ENCODE measurements at places on chromosomes 1 and 21. TPM values are rescaled to one million over a fixed set of nuclear protein-coding genes. Genes with fewer than 3 reads are reported as not detected.

Gene ZSCAN20
- 3.7 TPM for polyA plus RNA-seq

- peaks cover 14% of the 10 kb centered on the region for H3K4me1 ChIP-seq
- DNase-seq: peak; percentile 62
- no peaks in the 10 kb centered on the region for H3K36me3 ChIP-seq
- peak overlapping the region; percentile 51 for H3K27ac ChIP-seq
- no peak overlapping the region for H3K4me3 ChIP-seq
Measured at GRCh38 chr1:22814176-22815042, 103.8 kb downstream of the EPHB2 start.

Gene HS2ST1
- 11.5 TPM for polyA plus RNA-seq

- no peak for DNase-seq
- H3K4me3 ChIP-seq: no peak overlapping the region
- H3K36me3 ChIP-seq: no peaks in the 10 kb centered on the region
- no peak overlapping the region for H3K27ac ChIP-seq
Measured at GRCh38 chr1:18417316-18418269, 63.1 kb upstream of the KLHDC7A start.

Gene DTL
- polyA plus RNA-seq: 1.5 TPM

DNA sequence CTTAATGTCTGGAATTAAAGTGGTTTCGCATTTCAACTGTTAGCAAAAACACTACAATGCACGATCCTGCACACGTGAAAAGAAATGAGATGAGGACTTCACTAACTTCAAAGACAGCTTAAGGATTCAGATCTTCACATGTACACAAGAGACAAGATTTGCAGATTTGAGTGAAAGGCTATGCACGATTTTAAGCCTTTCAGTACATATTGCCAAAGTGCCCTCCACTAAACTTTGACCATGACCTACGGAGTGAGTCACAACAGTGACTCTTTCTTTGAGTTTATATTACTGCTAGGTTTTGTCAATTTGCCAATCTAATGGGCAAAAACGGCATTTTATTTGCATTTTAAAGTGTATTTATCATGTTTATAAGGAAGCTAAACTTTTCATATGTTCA lies 41.2 kb upstream of the CR1L start:
- DNase-seq: no peak
- H3K27ac ChIP-seq: no peak overlapping the region
- no peaks in the 10 kb centered on the region for H3K36me3 ChIP-seq
- H3K4me3 ChIP-seq: no peak overlapping the region
- no peaks in the 10 kb centered on the region for H3K4me1 ChIP-seq

DNA sequence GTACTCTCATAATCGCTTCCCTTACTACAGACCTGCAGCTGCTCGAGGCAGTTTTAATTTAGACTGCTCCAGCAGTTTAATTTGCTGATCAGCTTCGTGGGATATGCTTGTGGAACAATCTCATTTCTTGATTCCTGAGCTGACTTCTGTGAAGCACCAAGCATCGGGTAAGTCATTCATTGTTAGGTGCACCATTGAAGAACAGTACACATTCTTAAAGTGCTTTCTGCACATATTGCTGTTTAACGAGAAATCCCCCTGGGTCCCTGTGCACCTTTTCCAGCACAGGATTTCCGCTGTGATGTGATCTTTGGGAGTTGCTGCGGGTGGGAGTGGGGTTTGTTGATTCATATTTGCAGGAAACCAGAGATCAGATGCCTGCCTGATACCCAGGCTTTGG lies 9.1 kb downstream of the GALNT2 start:
- no peak for DNase-seq
- H3K36me3 ChIP-seq: no peaks in the 10 kb centered on the region
- no peak overlapping the region for H3K27ac ChIP-seq

DNA sequence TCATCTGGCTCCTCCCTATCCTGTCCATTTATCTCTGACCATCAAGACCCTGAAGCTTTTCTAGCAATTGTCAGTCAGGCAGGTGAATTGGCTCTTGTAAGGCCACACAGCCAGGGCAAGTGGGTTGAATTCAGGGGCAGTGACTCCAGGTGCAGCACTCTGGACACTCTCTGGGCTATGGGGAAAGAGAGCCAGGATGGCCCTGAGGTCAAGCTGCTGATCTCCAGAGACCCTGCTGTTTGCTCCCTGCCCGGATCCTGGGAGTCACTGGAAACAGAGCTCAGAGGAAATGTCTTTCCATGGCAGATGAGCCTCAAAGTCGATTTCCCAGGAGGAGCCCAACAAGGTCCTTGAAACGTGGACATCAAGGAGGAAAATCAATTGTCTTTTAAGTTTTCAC lies 184.4 kb downstream of the C1orf94 start:
- no peak overlapping the region for H3K4me3 ChIP-seq
- H3K27me3 ChIP-seq: no peaks in the 10 kb centered on the region
- no peaks in the 10 kb centered on the region for H3K4me1 ChIP-seq

Gene LEMD1
- 0.90 TPM for polyA plus RNA-seq

Gene NR5A2
- 45.8 TPM for polyA plus RNA-seq

GRCh38 chr1:115006191-115006590 lies 23.4 kb upstream of the TSHB start:
- H3K27me3 ChIP-seq: no peaks in the 10 kb centered on the region
- no peak overlapping the region for H3K27ac ChIP-seq
- no peak for DNase-seq
- H3K36me3 ChIP-seq: no peaks in the 10 kb centered on the region
- no peak overlapping the region for H3K4me3 ChIP-seq
- H3K4me1 ChIP-seq: no peaks in the 10 kb centered on the region

DNA sequence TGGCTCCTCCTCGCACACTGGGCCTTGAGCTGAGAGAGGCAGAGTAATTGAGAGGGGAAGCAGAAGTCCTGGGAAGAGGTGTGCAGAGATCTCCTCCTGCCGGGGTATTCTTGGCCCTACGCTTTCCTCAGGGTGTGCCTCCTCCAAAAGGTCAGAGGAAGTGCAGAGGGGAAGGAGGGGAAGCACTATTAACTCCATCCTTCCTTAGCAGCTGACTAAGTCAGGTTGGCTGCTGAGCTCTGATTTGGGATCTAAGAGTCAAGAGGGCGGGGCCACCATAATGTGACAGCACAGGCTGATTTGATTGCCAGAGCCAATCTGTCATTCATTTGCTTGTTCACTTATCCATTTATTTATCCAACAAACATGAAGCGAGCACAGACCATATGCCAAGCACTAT lies 12.3 kb downstream of the ATP2B4 start:
- no peak overlapping the region for H3K4me3 ChIP-seq
- no peak for DNase-seq
- no peaks in the 10 kb centered on the region for H3K36me3 ChIP-seq
- no peak overlapping the region for H3K27ac ChIP-seq
- no peaks in the 10 kb centered on the region for H3K27me3 ChIP-seq
- peaks cover 20% of the 10 kb centered on the region for H3K4me1 ChIP-seq

Gene TDRD10
- polyA plus RNA-seq: 6.2 TPM

DNA sequence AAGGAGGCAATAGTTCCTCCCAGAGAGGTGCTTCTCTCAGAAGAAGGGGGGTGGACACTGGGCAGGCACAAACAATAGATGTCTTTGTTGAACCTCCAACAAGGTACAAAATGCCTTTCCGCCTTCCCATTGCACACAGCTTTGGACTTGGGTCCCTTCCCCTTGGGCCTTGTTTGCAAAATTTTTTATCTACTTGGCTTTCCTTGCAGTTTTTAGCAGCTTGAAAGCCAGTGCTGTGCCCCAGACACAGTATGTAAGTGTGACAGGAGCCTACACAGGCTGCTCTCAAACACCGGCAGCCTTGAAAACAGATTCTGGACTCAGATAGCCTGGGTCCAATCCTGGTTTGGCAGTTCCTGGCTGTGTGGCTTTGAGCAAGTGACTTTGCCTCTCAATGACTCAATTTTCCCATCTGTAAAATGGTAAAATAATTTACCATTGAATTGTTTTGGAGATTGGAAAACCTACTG lies 43.0 kb downstream of the ELAPOR1 start:
- no peak overlapping the region for H3K27ac ChIP-seq
- no peaks in the 10 kb centered on the region for H3K36me3 ChIP-seq
- no peaks in the 10 kb centered on the region for H3K27me3 ChIP-seq
- H3K4me3 ChIP-seq: no peak overlapping the region

- no peak overlapping the region for H3K4me3 ChIP-seq
- no peaks in the 10 kb centered on the region for H3K27me3 ChIP-seq
- H3K4me1 ChIP-seq: no peaks in the 10 kb centered on the region
- DNase-seq: no peak
Measured at GRCh38 chr21:44527983-44528633, 11.9 kb downstream of the KRTAP10-1 start.

Gene DNM3
- 5.4 TPM for polyA plus RNA-seq

Gene SRGAP2B
- polyA plus RNA-seq: 16.4 TPM

- no peaks in the 10 kb centered on the region for H3K27me3 ChIP-seq
- peaks cover 4% of the 10 kb centered on the region for H3K4me1 ChIP-seq
Measured at GRCh38 chr1:65254320-65255034, 54.9 kb upstream of the DNAJC6 start.

DNA sequence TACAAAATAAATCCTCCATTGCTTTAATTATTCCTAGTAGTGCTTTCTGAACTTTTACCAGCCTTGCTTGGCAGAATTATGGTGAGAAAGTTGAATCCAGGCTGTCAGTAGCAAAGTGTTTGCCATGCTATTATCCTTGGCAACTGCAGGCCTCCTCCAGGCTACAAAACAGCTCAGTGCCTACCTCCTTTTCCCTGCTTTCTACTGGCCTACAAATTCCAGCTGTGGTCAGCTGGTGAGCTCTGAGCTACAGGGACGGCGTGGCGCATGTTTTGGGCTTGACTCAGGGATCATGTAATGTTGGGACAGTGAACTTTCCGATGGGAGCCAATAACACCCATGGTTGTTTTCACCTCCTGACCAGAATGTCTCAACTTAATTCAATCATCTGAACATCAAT lies 456.1 kb upstream of the ADAMTS5 start:
- H3K4me3 ChIP-seq: no peak overlapping the region
- peaks cover 15% of the 10 kb centered on the region for H3K4me1 ChIP-seq
- H3K27me3 ChIP-seq: no peaks in the 10 kb centered on the region
- peak; percentile 50 for DNase-seq

Gene NR0B2
- not detected for polyA plus RNA-seq

Gene SSR2
- 465 TPM for polyA plus RNA-seq

DNA sequence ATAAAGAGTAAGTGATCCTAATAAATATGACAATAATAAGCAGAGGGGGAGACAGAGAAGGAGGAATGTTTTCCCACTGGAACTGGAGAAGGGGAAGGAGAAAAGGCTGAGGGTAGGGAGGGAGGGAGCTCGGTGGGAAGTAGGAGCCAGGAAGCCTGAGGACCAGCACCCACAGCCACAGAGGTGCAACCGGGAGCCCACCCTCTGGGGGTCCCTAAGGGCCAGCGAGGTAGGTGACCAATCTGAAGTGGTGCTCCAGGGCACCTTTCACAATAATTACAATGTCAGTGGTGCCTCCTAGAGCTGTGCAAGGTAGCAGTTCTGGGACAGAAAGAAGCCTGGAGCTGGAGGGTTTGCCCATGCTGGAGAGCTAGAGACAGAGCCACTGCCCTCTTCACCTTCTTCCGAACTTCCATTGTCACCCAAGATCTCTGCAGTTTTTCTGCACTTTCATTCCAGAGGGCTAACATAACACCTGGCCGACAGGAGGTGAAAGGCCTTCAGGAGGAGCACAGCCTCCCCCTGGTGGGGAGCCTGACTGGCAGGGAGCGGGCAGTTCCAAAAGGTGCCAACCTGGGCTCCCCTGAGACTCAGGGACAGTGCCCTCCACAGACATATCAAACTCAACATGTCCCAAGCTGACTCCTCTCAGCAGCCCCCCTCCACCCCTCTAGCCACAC lies 4.1 kb upstream of the AHCYL1 start:
- no peak overlapping the region for H3K27ac ChIP-seq
- H3K4me1 ChIP-seq: peaks cover 5% of the 10 kb centered on the region
- peak; percentile 39 for DNase-seq
- no peaks in the 10 kb centered on the region for H3K36me3 ChIP-seq

Gene HPDL
- 0.12 TPM for polyA plus RNA-seq

DNA sequence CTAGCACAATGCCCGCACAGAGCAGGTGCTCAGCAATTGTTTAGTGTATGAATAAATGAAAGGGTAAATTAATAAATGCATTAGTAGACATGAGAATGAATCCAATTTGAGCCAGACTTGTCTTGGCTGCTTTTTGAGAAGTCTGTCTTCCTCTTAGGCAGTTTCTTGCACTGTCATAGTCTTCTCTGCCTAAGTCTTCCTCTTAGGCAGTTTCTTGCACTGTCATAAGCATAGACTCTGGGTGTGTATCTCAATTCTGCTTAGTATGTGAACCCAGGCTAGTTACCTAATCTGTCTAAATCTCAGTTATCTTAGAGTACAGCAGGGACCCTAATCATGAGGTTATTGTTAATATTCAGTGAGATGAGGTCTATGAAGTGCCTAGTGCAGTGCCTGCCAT lies 27.2 kb downstream of the NHLH2 start:
- H3K27ac ChIP-seq: no peak overlapping the region
- H3K36me3 ChIP-seq: no peaks in the 10 kb centered on the region
- no peak for DNase-seq

- no peaks in the 10 kb centered on the region for H3K4me1 ChIP-seq
- no peak for DNase-seq
- no peak overlapping the region for H3K27ac ChIP-seq
- no peaks in the 10 kb centered on the region for H3K27me3 ChIP-seq
- H3K4me3 ChIP-seq: no peak overlapping the region
Measured at GRCh38 chr1:41784531-41785274, 134.0 kb downstream of the HIVEP3 start.

Gene ANXA9
- polyA plus RNA-seq: 1.2 TPM

DNA sequence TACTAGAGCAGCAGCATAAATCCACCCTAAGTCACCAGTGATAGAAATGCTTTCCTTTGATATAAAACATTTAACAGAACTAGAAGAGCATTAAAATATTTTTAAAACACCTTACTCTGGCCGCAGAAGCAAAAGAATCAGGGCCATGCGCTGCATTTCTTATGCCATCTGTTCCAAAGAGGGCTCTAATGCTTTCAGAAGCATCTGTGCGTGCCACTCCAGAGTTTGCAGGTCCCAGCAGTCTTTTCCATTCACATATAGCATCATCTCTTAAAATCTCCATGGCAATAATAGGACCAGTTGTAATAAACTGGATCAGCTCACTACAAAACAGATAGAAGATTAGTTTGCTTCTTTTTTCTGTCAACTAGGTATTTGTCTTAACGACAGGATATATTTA lies 69.2 kb downstream of the NME7 start:
- no peaks in the 10 kb centered on the region for H3K4me1 ChIP-seq
- DNase-seq: no peak
- H3K36me3 ChIP-seq: no peaks in the 10 kb centered on the region
- H3K27me3 ChIP-seq: no peaks in the 10 kb centered on the region
- no peak overlapping the region for H3K27ac ChIP-seq
- no peak overlapping the region for H3K4me3 ChIP-seq

DNA sequence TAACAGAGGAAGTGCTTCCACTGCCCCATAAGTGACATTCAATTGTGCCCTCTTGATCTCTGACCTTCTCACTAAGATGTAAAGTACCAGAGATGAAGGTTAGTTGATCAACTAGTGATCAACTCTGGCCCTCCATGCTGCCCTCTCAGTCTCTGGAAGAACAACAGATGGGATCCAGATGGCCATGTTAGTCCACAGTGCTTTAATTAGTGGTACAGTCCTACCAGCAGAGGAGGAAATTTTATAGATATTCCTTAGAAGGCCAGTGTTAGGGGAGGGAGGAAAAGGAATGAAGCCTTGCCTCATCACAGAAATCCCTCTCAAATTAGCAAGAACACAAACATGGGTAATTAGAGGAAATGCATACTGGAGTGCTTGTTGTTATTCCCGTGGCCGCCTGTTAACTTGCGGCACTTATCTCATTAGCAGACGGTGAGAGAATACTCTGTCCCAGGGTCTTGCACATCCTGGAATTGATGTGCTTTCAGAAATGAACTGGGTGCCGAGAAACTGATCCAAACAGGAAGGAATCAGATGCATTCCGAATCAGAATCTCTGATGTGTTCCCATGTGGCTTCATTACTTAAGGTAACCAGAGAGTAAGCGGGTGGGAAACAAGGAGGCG lies 91.1 kb upstream of the RGS4 start:
- no peaks in the 10 kb centered on the region for H3K27me3 ChIP-seq
- H3K27ac ChIP-seq: no peak overlapping the region
- no peak for DNase-seq
- H3K4me3 ChIP-seq: no peak overlapping the region
- no peaks in the 10 kb centered on the region for H3K36me3 ChIP-seq
